ENCODE measurements at places on chromosomes 5 and 9. TPM values are rescaled to one million over a fixed set of nuclear protein-coding genes. Genes with fewer than 3 reads are reported as not detected.

DNA sequence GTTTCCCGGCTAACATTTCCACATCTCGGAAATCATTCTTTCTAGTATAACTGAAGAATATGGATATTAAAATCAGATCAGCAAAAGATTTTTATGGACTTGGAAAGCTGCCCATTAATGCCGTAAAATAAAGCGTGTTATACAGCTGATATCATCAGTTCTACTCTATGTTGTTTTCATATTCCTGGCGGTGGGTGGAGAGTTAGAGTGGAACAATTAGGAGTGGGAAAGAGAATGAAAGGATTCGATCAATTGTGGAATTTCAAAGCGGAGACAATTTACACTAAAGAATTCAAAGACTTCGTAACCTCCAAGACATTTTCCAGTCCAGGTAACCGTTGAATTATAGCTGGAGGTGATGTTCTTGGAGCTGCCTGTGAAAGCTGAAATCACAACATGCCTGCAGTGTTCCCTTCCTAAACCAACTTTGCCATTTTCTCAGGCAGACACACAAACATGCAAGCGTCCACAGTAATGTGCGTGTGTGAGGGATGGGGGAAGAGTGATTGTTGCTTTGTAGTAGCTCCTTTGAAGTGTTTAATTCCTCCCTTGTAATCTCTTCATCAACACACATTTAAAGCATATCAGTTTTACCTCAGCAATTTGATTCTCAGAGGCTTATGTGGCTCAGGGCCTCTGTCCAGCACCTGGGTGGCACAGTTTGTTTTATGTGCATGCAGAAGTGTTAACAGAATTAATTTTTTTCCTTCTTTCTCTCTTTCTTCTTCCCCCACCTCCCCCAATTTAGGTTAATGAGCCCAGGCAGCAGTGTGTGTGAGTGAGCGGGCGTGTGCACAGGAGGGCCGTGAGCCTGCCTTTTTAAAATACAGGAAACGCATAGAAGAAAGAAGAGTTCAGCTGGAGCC, 544.1 kb downstream of the RAB3C start:
- DNase-seq: no peak

- DNase-seq: no peak
Measured at GRCh38 chr9:109775516-109775915, 4.5 kb upstream of the PALM2AKAP2 start.

DNA sequence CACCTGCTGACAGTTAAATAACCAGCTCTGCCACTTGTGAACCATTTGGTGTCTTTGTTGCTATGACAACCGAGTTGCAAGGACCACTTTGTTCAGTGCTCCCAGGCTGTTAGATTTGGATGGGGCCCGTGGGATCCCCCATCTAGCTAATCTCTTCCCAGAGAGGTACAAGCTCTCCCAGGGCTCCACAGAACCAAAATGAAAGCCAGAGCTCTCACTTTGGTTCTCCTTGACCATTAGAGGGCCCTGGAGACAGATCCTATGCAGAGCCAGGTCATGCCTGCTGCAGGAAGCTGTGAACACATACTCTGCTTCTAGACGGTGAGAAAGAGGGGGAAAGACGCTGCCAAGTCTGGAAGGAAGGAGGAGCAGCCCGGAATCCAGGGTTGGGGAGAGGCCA, 224.6 kb downstream of the GABBR2 start:
- DNase-seq: no peak

DNA sequence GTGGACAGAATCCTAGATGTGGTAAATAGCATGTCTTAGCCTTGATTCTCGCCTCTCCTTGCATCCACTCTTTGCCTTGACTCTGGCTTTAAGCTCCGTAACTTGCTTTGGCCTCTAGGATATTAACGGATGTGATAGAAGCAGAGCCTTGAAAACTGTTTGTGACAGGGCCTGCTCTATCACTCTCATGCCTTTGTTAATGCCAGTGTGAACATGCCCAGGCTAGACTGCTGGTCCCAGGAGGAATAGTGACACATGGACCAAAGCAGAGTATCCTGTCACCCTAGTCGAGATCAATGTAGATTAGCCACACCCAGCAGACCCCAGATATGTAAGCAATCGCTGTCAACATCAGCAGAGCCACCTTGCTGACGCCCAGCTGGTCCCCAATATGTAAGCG, 109.9 kb upstream of the C9orf72 start:
- DNase-seq: no peak

DNA sequence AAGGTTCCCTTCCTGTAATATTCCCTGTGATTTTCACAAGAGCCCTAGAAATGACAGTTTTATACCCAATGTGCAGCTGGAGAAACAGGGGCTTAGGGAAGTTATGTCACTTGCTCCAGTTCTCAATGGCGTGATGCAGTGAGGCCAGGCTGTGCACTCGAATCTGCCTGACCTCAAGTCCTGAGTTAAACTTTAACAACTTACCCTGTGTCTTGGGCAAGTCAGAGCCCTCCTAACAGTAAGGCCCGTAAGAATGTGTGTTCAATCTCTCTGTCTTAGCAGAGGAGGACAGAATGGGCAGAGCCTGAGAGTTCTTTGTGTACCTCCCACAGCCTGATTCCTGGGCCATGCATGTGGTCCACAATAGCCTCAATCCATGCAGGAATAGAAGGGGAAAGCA, 181.1 kb downstream of the TRIM32 start:
- no peak for DNase-seq

GRCh38 chr9:126097679-126098078, 228.9 kb upstream of the MVB12B start:
- no peak for DNase-seq

- no peak for DNase-seq
Measured at GRCh38 chr9:34443976-34444375, 14.4 kb downstream of the FAM219A start.

DNA sequence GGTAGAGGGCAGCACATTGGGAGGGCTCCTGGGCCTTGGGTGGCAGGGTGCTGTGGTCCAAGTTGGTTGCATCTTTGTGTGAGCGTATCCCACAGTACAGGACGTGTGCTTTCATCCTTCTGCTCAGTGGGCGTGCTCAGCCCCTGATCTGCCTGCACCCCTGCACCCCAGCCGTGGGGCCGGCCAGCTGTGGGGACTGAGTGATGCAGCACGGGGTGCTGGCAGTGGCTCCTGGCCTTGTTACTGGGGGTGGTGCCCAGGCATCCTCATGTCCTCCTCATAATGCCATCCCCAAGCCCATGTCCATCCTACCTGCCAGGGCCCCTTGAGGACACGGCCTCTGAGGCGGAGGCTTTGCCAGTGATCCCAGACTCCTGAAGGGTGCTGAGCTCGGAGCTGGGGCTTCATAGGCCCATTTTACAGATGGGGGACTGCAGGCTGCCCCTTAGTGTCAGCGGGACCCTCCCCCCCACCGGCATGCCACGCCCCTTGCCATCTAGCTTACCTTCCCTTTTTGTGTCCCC, 100.7 kb downstream of the PHF2 start:
- peak; percentile 48 for DNase-seq

GRCh38 chr5:50352382-50352781, 88.7 kb downstream of the EMB start:
- DNase-seq: no peak

DNA sequence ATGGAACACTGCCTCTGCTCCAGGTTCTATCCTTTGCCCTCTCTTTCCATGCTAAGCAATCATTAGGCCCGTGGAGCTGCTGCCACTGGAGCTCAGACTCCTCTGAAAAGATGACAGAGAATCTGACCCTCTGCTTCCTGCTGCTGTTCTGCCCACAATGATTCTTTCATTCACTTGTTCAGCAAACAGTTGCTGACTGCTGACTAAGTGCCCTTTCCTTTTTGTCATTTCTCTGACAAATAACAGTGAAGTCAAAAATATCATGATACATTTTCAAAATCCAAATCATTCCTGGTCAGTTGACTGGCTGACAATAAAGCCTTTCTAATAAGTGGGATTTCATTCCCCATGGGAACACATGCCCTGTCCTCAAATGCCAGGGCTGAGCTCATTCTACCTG, 110.1 kb downstream of the SIL1 start:
- DNase-seq: no peak

DNA sequence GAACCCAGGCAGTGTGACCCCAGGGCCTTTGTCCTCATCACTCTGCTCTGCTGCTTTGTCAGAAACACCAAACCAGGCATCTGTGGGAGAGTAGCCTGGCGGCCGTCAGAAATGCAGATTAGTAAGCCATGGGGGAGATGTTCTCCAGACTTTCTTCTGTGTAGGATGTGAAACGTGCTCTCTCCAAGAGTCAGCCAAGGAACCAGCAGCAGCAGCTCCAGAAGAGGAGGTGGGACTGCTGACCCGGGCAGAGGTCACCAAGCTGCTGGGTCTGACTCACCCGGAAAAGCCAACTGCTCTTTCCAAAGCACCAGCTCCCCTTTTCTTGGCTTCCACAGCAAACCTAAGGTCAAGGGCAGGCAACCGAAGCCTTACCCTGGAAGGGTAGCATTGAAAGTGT, 14.4 kb upstream of the ABLIM3 start:
- DNase-seq: no peak

DNA sequence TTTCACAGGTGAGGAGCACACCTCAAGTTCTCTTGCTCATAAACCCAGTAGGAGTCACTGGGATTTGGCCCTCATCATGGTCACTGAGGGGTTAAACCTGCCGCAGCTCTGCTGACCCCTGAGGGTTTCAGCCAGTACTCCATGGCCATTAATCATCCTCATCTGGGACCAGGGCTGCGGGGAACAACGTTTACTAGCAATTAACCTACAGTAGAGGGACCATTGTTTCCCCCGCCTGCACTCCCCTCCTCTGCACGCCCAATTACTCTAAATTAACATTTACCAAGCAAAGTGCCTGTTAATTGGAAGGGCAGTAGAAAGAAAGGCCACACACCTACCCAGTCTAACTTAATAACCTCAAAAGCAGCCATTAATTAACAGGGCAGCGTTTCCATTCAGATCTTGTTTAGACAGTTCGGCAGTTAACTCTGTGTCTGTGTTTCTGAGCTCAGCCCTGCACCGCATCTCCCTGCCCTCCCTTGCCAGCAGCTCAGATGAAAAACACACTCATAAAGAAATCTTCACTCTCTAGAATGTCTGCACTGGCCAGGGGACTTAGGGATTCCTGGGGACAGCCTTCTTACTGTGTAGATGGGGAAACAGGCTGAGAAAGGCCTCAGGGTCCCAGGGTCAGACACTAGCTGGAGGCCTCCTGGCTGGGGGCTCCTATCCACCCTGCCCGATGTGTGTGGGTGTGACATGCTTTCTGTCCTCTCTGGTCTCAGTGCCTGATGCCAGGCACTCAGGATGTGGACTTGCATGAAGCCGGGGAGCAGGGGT, 51.6 kb downstream of the ALG2 start:
- DNase-seq: no peak

DNA sequence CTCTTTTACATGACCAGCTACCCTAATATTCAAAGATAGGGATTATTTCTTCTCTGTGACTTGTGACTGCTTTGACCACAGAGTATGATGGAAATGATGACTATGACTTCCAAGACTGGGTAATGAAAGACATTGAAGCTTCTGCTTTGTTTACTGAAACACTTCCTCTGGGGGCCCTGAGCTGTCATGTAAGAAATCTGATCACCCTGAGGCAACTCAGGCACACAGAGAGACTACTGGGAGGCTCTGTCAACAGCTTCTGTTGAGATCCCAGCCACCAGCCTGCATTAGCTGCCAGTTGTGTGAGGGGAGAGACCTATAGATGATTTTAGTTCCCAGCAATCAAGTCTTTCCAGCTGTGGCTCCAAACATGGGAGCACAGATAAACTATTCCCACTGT, 76.5 kb downstream of the KCTD16 start:
- no peak for DNase-seq

DNA sequence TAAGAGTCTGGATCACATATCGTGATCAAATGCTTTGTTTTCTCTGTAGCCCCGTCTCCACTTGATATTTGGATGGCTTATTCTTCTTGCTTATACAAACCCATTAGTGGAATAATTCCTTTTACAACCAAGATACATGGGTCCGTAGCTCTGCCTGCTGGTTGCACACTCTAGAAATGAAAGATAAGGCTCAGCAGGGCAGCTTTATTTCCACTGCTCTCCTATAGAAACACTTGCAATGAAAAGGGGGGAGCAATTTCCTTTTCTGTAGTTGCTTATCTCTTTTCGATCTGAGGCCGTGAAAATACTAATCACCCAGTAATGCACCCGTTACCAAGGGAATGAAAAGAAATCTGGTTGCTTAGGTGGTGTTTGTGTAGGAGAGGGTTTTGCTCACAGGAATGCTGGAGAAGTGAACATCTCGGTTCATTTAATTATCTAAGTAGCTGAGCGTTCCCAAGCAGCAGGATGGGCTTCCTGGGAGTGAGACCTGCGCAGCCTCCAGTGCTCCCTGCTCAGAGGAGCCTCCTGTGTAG, 131.7 kb downstream of the ADAMTS16 start:
- no peak for DNase-seq

GRCh38 chr9:107462691-107463090, 26.9 kb downstream of the KLF4 start:
- DNase-seq: no peak

DNA sequence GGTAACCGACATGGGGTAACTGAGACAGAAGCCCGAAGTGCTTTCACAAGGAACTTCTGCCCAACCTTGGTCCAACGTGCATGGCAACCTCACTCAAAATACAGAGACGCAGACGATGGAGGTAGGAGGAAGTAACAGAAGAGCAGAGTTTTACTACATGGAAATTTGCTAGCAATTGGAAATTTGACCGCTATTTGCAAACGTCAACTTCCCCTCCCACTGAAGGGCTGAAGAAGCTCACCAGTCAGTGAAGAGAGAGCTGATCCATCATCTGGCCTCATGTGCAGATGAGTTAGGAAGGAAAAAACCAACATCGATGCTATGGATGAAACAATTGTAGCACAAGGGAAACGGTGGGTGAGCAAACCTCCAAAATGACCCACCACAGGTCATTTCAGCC, 196.7 kb downstream of the RGS3 start:
- no peak for DNase-seq

- no peak for DNase-seq
Measured at GRCh38 chr9:19642256-19642655, 146.6 kb downstream of the SLC24A2 start.

DNA sequence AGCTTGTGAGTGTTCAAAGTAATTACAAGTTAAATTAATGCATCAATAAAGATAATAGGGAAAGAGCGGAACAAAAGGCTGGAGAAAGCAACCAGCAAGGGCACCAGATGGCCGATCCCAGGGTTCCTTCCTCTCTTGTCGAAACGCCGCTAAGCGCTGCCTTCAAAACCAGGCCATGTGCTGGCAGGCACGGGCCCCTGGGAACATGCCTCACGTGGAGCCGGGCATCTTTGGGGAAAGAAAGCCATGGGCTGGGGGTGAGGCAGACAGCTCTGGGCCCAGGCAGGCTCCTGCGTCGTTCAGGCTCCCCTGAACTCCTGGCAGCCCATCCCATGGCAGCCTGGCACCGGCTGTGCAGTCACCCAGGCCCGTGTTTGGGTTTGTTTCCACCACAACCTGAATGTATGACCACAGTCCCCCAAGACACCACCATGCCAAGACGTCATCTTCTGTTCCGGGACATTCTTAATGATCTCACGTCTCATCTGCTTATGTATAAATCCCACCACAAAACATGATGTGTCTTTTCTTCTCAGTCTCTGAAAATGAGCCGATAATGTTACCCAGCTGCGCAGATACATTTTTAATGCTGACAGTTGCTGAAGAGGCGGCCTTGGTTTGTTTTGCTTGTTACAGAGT, 110.4 kb upstream of the SARDH start:
- DNase-seq: no peak

GRCh38 chr9:69199769-69200470, 25.8 kb downstream of the TJP2 start:
- no peak for DNase-seq

Gene SPIN1
- 125 TPM for total RNA-seq

Gene PTPN3
- total RNA-seq: 21.2 TPM

Gene KIF20A
- not detected for total RNA-seq

Gene SAPCD2
- 2.8 TPM for total RNA-seq

Gene SLC6A7
- 0.16 TPM for total RNA-seq

Gene FOXD4L6
- total RNA-seq: 0.15 TPM

Gene MZB1
- total RNA-seq: 35.4 TPM

Gene ACSL6
- total RNA-seq: 1.8 TPM

Gene CXCL14
- total RNA-seq: 1,054 TPM

Gene GABBR2
- not detected for total RNA-seq

Data from breast epithelium (tissue), 4 donors.